ENCODE measurements at places on chromosomes 12 and 14. TPM values are rescaled to one million over a fixed set of nuclear protein-coding genes. Genes with fewer than 3 reads are reported as not detected.

Gene PMCH
- total RNA-seq: not detected

Gene RNASE1
- total RNA-seq: not detected

Gene PIWIL1
- not detected for total RNA-seq

Gene ART4
- total RNA-seq: not detected

Gene ALDH1L2
- 42.0 TPM for total RNA-seq

Gene BICDL1
- not detected for total RNA-seq

Gene CYP27B1
- total RNA-seq: 0.82 TPM

Gene DIO3
- total RNA-seq: not detected

Gene LIN7A
- 15.8 TPM for total RNA-seq

Gene LPAR5
- not detected for total RNA-seq

Gene SOAT2
- 0.32 TPM for total RNA-seq

Gene EID3
- total RNA-seq: 2.9 TPM

Gene PKP2
- 0.17 TPM for total RNA-seq

GRCh38 chr14:58873228-58873953, 235.6 kb downstream of the DACT1 start:
- no peak for DNase-seq

- no peak for DNase-seq
Measured at GRCh38 chr14:72634691-72635616, 258.9 kb downstream of the DPF3 start.

GRCh38 chr12:65602253-65602609, 222.1 kb upstream of the HMGA2 start:
- DNase-seq: no peak

GRCh38 chr14:68893566-68893965, 85.5 kb downstream of the ACTN1 start:
- no peak for DNase-seq

- DNase-seq: no peak
Measured at GRCh38 chr12:65458718-65459117, 180.2 kb downstream of the MSRB3 start.

GRCh38 chr12:130574402-130574801, 141.7 kb downstream of the RIMBP2 start:
- DNase-seq: no peak

- DNase-seq: no peak
Measured at GRCh38 chr12:53985994-53986685, 1.2 kb downstream of the HOXC10 start.

DNA sequence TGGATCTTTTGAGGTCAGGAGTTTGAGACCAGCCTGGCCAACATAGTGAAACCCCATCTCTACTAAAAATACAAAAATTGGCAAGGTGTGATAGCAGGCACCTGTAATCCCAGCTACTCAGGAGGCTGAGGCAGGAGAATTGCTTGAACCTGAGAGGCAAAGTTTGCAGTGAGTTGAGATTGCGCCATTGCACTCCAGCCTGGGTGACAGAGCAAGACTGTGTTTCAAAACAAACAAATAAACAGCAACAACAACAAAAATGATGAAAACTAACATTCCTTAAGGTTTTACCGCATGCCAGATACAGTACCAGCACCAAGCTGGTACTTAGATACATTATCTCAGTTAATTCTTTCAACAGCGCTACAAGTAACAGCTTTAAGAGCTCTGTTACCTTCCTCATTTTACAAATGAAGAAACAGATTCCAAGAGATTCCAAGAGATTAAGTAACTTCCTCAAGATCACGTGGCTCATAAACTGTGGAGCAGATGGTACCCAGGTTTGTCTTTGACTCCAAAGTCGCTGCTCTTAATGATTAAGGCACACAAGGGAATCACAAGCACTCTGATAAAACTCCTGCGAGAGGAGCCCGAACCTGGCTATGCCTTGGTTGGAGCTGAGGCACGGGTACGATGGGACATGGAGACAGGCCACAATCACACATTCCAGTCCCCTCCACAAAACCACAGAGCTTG, 17.7 kb upstream of the PLEK2 start:
- no peak for DNase-seq

DNA sequence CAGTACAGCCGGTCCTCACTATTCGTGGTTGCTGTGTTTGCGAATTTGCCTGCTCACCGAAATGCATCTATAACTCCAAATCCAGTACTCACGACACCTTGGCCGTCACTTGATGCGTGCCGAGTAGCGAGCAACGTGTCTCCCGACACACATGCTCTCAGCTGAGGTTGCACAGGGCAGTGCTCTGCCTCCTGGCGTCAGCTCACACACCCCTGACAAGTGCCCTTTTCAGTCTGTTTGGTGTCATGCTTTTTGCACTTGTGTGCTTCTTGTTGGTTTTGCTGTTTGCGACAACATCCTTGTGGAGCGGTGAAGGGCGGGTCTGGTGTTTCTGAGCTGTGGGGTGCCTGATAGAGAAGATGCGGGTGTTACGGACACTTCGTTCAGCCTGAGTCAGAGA, 110.4 kb upstream of the RFLNA start:
- no peak for DNase-seq

GRCh38 chr14:70702161-70702560, 60.4 kb downstream of the TTC9 start:
- DNase-seq: no peak

- DNase-seq: peak; percentile 63
Measured at GRCh38 chr14:83483063-83483462, 1949.4 kb upstream of the SEL1L start.

- DNase-seq: no peak
Measured at GRCh38 chr12:129871991-129872972, 31.5 kb downstream of the TMEM132D start.

DNA sequence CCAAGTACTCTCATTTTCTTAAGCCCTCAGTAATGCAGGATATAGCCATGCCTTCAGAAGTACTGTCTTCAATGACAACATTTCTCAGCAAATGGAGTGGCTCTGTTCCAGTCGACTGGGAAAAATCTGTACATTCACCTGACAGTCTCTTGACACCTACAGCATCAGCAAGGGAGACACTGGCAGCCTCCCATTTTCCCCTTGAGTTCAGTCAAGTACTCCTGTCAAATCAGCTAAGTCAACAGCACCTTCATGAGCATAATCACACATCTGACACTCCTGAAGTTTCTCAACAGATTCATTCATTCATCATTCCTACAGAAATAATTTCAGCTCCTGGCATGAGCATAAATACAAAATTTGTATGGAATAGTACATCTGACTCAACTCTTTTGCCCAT, 46.1 kb downstream of the INTS13 start:
- no peak for DNase-seq

GRCh38 chr14:88556581-88556980, 1.8 kb upstream of the PTPN21 start:
- no peak for DNase-seq

GRCh38 chr12:25388183-25388582, 137.5 kb upstream of the KRAS start:
- peak; percentile 8 for DNase-seq

GRCh38 chr12:123150275-123150743, 581 bp downstream of the PITPNM2 start:
- no peak for DNase-seq

- peak; percentile 7 for DNase-seq
Measured at GRCh38 chr12:28378736-28379135, 188.5 kb downstream of the CCDC91 start.

DNA sequence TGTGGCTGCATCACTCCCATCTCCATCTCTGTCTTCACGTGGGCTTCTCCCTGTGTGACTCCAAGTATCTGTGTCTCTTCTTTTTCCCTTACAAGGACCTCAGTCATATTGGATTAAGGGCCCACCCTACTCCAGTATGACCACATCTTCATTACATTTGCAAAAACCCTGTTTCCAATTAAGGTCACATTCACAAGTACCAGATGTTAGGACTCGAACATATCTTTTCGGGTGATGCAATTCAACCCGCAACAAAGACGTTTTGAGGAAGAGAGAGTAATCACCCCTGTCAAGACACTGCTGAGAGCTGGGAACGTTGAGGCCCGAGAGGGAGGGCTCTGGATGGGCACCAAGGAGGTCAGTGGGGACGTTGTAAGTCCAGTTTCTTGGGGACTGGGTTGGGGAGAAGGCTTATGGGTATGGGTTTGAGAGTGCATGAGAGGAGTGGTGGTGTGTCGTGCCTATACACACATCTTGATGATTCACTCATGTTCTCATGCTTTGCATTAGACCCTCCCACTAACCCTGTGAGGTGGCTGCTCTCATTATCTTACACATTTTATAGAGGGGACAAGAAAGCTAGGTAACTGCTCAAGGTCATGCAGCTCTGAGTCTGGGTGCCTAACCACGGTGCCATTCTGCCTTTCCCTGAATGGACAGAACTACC, 12.1 kb upstream of the IFI27 start:
- DNase-seq: no peak

DNA sequence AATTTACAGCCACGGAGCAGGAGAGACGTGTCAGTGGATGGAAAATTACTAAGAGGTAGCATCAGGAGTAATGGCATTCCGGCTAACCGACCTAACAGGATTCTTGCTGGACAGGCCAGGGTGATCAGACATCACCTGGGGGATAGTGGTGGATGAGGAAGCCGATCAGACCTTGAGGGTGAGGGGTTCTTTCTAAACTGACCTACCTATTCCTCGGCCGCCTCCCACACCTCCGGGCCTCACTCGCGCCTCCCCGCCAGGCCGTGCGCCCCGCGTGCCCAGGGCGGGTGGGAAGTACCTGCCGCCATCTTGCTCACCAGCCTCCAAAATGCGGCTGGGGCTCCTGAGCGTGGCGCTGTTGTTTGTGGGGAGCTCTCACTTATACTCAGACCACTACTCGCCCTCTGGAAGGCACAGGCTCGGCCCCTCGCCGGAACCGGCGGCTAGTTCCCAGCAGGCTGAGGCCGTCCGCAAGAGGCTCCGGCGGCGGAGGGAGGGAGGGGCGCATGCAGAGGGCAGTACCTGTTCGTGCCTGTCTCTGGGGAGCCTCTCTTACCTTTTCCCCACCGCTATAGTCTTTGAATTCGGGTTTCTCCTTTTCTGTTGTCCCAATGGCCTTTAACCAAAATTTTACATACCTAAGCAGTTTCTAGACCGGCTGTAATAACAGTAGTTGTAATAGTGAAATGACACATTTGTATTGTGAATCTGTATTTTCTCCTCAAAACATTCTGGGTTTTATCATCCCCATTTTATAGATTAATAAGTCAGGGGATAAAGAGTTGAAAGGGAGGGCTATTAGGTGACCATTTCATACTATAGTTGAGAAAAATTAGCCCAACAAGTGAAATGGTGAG, at the start of gene TMPRSS12:
TMPRSS12 (plus strand) TSS at position 290 of the 857 bp plus-strand sequence; CDS start at position 329, 39 bp downstream.
- no peak for DNase-seq

DNA sequence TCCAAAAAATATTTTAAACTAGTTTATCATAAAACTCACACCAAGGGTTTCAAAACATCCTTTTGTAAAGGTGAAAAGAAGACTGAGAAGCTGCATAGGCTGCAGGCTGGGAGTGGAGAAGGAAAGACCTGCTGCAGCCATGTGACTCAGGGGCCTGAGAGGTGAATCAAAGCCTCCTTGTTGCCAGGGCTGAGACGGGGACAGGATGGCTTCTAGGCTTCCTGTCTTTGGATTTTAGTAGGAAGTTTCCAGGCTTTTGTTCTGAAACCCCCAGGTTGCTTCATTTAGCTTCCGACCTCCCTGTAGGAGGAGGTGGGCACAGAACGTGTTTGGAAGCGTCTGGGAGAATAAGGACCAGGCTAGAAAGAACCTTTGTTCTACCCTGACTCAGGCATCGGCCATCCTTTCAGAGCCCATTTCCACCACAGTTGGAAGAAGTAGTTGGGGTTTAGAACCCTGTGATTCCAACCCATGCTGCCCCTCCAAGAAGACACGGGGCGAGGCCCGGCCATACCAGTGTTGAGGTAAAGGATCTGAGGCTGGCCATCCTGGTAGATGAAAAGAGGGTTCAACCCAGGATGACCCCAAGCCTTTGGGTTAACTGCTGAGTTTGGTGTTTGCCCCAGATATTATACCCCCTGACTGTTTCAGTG, 122.4 kb downstream of the SLC25A47 start:
- DNase-seq: no peak

DNA sequence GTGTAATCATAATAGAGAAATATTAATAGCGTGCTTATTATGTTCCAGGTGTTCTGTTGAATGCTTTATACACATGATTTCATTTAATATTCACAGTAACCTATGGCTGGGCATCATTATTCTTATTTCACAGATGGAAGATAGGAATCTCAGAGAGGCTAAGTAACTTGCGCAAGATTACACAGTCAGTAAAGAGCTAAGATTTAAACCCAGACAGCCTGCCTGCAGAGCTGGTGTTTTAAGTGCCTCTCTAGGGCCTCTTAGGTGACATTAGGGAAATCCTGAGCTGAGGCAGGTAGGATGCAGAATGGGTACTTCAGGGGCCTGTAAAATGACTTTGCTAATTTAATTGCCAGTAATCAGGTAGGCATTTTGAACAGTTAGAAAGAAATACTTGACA, 18.5 kb upstream of the BHLHE41 start:
- no peak for DNase-seq

DNA sequence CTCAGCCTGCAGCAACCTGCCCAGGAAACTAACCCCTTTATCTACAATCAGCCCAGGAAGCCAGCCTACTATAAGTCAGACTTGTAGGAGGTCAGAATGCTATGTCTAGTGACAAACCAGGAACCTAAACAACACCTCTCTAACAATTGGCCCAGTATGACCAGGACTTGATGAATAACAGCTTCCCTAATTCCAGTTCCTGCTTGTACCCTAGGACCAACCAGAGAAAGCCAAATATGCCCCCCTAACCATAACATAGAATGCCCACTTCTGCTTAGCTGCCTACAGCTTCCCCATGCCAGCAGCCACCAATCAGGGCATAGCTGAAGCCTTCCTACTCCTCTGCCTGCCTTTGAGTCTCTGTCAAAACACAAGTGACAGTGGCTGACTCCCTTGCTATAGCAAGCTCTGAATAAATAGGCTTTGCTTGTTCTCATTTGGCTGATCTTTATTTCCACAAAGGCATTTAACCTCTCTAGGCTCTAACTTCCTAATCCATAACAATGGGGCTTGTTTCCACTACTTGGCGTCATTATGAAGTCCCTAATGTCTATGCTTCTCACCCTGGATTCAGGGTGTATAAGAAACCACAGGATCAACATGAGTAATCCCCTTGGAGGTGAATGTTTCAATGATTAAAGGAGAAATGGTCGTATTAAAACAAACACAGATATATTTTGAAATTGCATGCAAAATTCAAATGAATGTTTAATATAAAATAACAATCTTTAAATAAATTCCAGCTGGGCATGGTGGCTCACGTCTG, 220.2 kb downstream of the ANO6 start:
- DNase-seq: no peak

DNA sequence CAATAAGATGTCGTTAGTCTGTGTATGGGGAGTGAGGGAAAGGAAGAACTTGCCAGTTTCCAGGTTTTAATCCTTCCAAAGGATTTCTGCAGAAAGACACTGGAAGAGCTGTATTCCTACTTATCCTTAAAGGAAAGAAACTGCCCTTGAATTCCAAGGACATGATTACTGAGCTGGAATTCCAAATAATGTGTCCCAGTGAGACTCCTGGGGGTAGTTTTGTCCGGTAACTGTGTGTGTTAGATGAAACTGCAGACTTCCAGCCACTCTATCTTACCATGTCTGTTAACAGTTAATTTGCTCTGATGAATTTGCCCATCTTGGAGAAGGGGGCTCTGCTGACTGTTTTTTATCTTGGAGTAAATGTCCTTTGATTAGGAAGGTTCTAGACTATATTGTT, 33.0 kb downstream of the CKB start:
- no peak for DNase-seq
